Effector CD4-positive, alpha-beta T cell (primary cell): ENCODE measurements at places on chromosomes 5 and 9.

- DNase-seq = no peak
Measured at GRCh38 chr9:95606489-95607350, 89.9 kb upstream of the PTCH1 start.

DNA sequence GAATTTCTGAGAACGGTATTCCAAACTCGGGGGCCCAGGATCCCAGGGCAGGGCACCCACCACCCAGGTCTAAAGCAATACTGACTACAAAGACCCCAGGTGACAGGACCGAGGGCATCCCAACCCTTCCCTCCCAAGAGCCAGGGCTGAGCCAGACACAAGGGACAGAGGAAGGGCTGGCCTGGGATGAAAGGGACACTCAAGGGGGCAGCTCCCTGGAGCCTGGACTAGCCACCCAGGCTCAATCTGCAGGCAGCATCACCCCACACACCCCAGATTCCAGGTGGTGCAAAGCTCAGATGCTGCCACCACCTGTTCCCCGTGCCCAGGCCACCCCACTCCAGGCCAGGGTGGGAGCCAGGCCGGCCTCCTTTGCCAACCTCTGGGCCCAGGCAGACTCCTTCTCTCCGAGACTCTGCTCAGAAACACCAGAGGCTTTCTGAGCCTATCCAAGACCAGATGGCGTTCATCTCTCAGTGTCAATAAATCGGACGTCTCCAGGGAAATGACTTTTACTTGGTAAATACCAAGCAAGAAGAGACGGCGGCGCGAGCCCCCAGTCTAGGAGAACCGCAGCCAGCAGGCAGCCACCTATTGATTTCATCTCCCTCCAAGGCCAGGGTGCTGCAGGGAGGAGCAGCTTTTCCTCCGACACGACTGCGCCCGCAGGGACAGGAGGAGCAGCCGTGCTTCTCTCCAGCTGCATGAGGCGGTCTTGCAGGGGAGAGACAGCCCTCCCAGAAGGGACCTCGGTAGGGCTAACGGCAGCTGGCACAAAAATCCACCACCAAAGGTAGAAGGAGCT is 94.1 kb upstream of the ADAMTS2 start:
- no peak for DNase-seq

GRCh38 chr9:95481000-95481399 is 35.8 kb downstream of the PTCH1 start:
- no peak for DNase-seq

DNA sequence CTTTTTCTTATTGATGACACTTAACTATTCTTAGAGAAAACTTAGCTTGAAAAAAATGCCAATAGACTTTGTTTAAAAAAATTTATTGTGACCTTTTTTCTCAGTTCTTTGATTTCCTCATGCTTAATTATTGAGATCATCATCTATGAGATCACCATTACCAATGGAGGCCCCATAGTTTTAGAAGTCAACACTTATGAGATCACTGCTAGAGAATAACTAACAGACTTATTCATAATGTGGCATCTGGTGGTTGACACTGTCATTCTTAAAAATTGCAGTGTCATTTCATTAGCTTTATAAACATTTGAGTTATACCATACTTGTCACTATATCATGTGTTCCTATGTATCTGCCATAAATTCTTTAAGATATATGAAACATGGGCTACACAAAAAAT is 14.9 kb upstream of the FEM1C start:
- no peak for DNase-seq

- DNase-seq = no peak
Measured at GRCh38 chr5:1826235-1826980, 25.2 kb downstream of the NDUFS6 start.

DNA sequence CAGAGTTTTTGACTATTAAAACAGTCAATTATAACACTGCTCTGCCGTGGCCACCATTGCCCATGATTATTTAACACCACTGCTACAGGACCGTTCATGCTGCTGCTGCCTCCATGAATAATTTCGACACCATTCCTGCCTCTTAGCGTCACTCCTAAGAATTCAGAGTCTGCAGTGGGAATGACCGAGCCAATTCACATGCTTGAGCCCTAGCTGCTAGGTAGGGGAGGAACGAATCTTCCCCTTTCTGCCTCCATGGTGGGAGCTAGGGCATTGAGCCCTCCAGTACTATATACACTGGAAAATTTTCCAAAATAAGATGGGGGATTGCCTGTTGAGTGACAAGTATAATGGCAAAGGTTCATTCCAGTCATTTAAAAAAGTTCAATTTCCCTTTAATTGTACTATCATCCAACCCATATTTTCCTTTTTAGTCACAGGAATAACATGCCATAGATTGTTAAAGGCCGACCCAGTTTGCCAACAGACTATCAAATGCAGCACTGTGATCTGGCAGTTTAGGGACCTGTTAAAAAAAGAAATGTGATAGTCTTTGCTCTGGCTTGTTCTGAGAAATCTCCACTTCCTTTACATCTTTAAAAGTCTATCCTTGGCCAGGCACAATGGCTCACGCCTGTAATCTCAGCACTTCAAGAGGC is 13.5 kb upstream of the B4GALT1 start:
- DNase-seq = no peak

DNA sequence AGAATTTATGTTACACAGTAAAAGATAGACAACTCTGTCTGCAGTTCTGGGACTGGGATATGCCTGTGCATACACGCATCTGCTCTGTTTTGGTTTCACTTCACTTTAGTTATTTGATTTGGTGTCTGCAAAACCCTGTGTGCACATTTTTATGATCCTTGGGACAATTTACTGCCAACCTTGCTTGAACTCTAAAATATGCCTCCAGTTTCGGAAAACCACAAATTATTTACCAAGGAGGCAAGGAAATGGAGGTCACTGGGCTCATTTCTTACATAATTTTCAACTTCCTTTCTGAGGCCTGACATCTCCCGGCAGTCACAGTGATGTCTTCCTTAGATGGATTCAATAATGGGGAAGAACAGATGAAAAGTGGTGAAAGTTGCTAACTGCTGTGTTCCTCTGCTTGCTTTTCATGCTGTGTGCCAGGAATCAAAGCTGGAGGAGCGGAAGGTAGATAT is 61.2 kb upstream of the TAF11L2 start:
- no peak for DNase-seq

- DNase-seq = no peak
Measured at GRCh38 chr9:100284247-100284646, 68.5 kb downstream of the TEX10 start.

DNA sequence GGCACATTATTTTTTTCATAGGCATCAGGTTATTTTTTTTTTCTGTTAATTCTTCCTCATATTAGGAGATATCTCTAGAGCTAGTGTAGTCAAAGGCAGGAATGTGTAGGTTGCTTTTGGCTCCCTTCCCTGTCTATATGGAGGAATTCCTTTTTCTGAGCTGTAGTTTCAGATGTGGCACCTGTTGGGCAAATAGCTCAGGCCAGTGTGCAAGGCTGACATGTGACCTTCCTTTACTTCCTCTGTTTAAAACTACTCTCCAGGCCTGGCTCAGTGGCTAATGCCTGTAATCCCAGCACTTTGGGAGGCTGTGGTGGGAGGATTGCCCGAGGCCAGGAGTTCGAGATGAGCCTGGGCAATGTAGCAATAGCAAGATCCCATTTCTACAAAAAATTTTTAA is 40.5 kb upstream of the KIAA1958 start:
- DNase-seq = no peak

DNA sequence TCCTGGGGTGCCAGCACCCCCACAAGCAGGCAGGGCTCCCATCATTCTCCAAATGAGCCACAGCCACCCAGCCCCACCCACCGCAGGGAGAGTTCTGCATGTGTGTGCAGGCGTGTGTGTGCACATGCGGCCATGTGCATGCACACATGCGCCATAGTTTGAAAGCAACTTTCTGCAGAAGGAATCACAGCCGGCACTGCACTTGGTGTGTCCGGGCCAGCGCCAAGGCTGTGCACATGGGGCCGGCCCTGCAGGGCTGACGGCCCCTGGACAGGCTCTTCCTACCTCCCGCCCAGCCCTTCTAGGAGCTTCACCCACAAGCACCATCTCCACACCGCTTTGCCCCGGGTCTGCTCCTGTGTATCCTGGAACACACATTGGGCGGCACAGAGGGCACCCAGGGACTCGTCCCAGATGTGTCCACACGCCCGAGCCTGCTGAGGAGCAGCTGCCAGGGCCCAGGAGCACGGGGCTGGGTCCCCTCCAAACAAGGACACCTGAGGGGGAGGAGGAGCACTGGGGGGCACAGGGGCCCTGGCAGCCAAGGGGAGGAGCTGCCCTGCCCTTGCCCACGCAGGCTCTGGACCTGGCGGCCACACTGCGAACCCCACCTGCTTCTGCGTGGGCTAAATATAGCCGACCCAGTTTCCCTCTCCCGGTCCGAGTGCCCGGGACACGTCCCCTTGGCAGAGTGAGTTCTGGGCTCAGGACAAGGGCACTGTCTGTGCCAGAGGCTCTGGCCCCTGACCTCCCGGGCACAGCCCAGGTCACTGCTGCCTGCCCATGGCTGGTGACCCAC is 19.1 kb downstream of the TPPP start:
- no peak for DNase-seq

- no peak for DNase-seq
Measured at GRCh38 chr5:59850766-59851165, 42.8 kb downstream of the PDE4D start.

DNA sequence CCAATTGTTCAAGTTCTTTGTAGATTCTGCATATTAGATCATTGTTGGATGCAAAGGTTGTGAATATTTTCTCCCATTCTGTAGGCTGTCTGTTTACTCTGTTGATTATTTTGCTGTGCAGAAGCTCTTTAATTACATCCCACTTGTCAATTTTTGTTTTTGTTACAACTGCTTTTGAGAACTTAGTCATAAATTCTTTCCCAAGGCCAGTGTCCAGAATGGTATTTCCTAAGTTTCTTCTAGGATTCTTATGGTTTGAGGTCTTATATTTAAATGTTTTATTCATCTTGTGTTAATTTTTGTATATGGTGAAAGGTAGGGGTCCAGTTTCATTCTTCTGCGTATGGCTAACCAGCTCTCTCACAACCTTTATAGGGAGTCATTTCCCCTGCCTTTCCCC is 116.5 kb downstream of the CPLANE1 start:
- DNase-seq = no peak

- no peak for DNase-seq
Measured at GRCh38 chr9:95506428-95506677, 10.4 kb downstream of the PTCH1 start.

DNA sequence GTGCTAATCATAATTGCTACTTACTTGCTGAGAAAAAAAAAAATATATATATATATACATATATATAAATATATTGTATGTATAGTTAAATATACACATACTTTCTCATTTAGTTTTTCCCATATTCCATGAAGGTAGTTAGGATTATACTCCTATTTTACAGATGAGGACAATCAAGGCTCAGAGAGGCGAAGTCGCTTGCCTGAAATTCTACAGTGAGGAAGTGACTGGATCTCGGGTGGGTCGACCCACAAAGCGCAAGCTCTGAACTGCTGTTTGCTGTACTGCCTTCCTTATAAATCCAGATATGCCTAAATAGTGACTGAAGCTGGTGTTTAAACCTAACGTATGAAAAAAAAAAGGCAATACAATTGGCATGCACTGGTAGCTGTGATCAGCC is 148.3 kb upstream of the TBC1D2 start:
- DNase-seq = no peak

DNA sequence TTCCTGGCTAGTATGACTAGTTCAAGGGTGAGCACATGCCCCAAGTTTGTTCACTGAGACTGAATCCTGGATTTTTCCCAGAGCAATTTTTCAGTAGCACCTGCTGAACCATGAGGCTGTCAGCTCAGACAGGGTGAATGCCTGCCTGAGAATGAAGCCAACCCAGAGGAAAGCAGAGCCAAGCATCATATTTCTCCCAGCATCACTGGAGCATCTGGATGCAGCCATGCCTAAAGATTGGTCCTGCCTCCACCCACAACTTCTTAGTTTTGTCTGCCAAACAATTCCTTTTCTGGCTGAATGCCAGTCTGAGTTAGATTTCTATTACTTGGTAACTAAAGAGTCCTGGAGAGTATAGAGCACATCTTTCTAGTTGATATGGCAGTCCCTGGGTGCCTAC is 343.6 kb downstream of the CSNK1G3 start:
- no peak for DNase-seq

- DNase-seq = no peak
Measured at GRCh38 chr5:33969572-33970452, 14.7 kb downstream of the SLC45A2 start.

- no peak for DNase-seq
Measured at GRCh38 chr5:177432839-177433657, 6.6 kb downstream of the GRK6 start.

- DNase-seq = no peak
Measured at GRCh38 chr9:84331119-84331809, 9.3 kb downstream of the SLC28A3 start.
